Activated CD4-positive, alpha-beta T cell treated with anti-CD3 and anti-CD28 coated beads, Interleukin-2, amount 10 ng/mL, durations not matched to agents 7 days and 5 days (primary cell): ENCODE measurements at places on chromosomes 6 and 20.
A peak's percentile ranks its signal among the peaks of the same experiment; 100 is the strongest.

- DNase-seq, result no peak
Observed at GRCh38 chr6:3534599-3534998, 77.7 kb upstream of the SLC22A23 start.

DNA sequence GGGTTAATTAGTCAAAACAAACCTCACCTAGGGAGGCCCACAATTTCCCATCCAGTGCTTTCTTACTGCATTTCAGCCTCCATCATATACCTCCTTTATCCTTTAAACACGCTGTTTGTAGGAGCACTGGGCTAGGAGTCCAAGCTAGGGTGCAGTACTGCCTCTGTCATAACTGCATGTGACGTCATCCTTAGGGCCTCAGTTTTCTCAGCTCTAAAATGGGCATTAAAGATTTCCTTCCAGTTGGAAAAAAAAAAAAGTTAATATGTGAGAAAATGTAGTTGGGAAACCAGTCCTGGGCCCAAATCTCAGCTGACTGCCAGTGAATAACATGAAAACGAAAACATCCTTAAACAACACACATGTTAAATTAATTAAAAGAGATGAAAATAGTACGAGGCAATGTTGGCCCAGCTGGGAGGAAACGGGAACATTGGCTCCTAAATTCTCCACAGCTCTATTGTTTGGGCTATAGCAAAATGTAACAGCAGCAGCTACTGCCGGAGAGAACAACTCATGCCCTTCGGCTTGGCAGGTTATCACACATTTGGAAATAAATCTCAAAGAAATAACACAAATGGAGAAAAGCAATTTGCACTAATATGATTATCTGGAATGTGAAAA, 79.9 kb upstream of the CCDC167 start:
- no peak for DNase-seq

- no peak for DNase-seq
Observed at GRCh38 chr20:46875059-46875458, 19.6 kb upstream of the EYA2 start.

GRCh38 chr6:80489911-80490635, 383.6 kb downstream of the BCKDHB start:
- no peak for DNase-seq

- no peak for DNase-seq
Observed at GRCh38 chr6:438634-439170, 47.1 kb downstream of the IRF4 start.

GRCh38 chr6:39998126-39998525, 63.9 kb upstream of the MOCS1 start:
- no peak for DNase-seq

- DNase-seq, result no peak
Observed at GRCh38 chr6:12921467-12921866, 204.9 kb downstream of the PHACTR1 start.

- no peak for DNase-seq
Observed at GRCh38 chr6:104928141-104928540, 28.8 kb upstream of the LIN28B start.

GRCh38 chr20:49612127-49612738, 44.3 kb upstream of the PTGIS start:
- no peak for DNase-seq

- DNase-seq, result no peak
Observed at GRCh38 chr6:168834801-168835200, 393.8 kb downstream of the SMOC2 start.

DNA sequence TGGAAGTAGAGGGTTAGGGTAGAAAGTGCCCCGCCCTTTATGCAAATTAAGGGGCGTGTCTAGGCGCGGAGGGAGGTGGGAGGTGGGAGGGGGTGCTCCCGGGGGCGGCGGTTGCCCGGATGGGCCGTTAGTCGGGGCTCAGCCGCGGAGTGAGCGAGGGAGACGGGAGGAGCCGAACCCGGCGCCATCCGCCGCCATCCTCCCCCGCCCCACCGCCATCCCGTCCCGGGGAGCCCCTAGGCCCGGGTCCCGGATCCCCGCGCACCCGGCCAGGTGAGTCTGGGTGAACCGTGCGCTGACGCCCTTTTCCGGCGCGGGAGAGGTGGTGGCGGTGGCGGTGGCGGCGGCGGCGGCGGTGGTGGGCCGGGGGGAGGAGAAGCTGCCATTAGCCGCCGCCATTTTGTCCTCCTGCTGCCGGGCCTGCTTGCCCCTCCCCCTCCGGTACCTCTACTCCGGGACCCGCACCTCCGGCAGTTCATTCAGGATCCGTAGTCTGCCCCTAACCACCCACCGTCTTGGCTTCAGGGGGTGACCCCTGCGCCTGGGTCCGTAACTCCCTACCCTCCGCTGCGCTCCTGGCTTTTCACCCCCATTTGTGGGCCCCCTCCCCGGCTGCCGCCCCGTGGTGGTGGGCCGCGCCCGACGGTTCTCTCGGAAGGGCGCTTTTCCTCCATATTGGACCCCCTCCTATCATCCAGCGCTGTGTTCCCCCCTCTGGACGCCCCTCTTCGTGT, at the start of gene PRRC2A:
PRRC2A (plus strand) TSS at position 130 of the 734 bp plus-strand sequence. CDS start 2,075 bp downstream, outside the sequence.
- DNase-seq, result peak; percentile 80

DNA sequence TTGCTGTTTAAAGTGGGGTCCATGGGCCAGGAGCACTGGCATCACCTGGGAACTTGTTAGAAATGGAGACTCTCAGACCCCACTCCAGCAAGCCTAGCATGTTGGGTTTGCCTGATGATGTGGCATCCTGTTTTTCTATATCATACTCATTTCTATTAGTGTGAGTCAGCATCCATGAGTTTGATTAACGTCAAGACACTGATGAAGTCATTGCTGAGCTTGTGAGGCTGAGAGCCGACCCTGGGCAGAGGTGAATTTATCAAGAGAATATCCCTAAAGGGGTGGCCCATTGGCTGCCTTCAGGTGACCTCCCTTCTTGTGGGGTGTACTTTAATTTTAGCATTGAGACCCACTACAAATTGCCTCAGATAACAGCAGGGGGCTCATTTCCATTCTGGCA, 43.4 kb upstream of the RNF144B start:
- DNase-seq, result no peak

- no peak for DNase-seq
Observed at GRCh38 chr20:40451552-40451951, 237.5 kb downstream of the MAFB start.

DNA sequence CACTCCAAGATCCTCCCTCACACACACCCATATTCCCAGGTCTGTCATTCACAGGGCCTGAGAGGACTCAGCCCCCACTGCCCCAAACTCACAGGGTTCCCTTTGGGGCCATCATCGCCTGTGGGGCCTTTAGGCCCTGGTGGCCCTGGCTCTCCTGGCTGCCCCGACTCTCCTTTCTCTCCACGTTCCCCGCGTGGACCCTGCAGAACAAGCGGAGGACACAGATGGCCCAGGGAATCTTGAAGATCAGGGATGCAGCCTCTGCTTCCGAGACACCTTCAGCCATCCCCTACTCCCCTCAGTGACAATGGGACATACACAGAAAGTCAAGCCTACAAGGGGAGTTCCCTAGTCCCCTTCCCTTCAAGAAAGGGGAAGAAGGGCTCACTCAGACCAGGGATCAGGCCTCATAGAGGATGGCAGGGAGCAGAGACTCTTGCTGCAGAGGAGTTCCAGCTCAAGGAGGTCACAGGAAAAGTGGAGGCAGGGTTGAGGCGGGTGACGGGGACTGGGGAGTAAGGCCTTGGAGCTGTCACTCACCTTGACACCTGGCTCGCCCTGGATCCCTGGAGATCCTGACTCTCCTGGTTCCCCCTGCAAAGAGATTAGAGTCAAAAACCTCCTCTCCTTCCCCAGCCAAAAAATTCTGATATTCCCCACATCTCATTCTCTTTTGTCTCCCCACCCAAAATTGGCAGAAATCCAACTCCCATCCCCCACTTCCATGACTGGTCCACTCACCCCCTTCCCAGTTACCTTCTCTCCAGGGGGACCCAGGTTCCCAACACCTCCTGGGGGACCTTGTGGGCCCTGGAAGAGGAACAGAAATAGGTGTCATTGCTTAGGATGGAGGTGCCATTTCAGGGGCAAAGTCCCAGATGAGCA, 22.7 kb downstream of the COL11A2 start:
- no peak for DNase-seq

GRCh38 chr6:157860505-157860991, 37.5 kb downstream of the SNX9 start:
- DNase-seq, result peak; percentile 63

GRCh38 chr6:95318137-95318536, 259.2 kb upstream of the MANEA start:
- no peak for DNase-seq

- DNase-seq, result no peak
Observed at GRCh38 chr6:110769923-110770322, 45.3 kb downstream of the CDK19 start.

GRCh38 chr6:73511796-73512195, 9.0 kb downstream of the EEF1A1 start:
- DNase-seq, result no peak

DNA sequence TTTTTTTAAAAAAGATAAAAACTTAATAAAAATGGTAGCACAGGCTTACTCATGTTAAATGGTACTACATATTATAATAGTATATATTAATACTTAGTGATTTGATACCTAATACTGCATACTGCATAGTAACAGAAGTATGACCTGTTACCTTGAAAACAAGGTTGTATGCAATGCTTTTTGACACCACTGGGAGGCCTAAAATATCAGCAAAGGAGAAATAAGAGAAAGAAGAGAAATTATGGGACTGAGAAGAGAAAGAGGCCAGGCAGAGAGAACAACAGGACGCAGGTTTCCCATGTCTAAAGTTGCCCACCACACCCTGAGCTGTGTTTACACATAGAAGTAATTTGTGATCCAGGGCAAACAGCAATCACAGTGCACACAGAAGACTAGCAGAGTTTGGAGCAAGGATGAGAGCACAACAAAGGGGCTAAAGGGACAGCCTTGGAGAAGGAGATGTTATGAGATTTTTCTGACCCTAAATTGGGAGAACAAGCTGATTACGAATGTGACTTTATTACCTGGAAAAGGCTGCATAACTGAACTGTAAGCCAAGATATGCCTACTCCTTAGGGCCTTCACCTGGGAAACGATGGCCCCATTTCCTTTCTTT, 73.2 kb downstream of the ROS1 start:
- no peak for DNase-seq

DNA sequence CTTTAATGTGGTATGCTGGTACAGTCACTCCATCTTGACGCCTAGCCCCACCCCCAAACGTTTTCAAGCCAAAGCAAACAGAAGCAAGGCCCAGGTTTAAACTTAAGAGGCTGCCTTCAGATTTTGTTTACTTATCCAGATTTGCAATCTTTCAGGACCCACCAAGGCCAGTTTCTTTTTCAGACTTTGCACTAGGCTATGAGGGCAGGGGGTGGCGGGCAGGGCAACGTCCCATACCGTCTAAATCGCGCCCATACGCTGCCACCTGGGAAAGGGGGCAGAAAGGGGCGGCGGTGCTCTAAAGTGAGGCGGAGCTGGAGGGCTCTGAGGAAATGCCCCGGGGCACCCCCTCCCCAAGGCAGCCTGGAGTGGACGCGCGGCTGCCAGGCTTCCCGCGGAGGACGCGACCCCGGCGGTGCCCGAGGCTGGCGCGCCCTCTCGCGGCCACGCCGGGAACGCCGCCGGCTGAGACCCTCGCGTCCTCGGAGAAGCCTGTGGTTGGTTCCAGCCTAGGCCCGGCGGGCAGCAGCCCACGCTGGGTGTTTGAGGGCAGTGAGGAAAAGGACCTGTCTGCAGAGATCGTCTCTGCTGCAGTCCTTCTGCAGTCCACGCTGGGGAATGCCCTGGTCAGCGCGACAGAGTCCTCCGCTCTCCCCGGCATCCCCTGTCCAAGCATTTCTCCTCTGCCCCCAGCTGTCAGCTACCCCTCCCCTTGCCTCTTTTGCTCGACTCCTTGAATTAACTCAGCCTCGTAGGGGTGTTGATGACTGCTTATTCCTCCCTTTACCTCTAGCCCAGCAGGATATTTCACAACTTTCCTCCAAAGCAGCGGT, 129.2 kb upstream of the PRND start:
- peak; percentile 43 for DNase-seq

GRCh38 chr20:58976061-58976730, 4.9 kb upstream of the NELFCD start:
- no peak for DNase-seq

- no peak for DNase-seq
Observed at GRCh38 chr6:96075826-96076225, 60.1 kb downstream of the FUT9 start.

DNA sequence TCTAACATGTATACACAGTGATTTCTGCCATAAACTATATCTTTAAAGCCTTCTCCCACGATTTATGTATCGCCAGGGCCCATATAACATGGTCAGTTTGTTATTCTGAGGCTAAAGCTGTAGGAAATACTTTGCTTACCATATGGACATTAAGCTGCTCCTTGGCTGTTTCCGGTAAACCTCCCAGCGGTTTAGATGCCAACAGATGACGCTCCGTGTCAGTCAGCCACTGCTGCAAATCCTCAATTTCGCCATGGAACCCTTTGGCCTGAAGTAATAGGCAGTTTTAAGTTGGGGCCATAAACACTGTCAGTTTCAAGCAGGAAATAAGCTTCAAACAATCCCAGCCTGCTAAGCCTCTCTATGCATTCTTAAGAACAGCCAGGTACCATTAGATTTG, 145.4 kb downstream of the DST start:
- no peak for DNase-seq

- DNase-seq, result no peak
Observed at GRCh38 chr6:24477070-24477469, 12.3 kb downstream of the GPLD1 start.

DNA sequence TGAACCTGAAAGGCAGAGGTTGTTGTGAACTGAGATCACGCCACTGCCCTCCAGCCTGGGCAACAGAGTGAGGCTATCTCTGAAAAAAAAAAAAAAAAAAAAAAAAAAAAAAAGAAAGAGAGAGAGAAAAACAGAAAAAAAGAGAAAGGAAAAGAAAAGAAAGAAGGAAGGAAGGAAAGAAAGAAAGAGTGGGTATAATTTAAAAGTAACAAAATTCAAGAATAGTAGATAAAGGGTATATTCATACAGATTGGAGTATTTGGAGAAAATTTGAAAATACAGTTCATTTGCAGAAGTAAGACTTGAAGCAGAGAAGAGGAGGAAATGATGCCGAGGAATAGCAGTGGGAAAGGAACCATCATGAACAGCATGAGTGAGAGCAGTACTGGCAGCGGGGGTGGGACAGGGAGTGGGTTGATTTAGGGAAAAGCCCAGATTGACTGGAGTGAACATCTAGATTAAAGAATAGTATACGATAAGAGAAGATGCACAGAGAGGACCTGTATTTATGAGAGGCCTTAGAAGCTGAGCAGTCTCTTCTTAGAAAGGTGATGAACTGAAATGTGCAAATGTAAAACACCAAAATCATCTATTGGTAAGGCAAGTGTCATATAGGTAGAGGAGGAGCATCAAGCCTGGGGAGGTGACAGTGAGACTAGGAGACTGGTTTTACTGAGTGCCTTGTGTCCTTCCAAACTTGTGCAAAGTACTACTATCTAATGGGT, 17.8 kb upstream of the HLA-DRB1 start:
- no peak for DNase-seq

DNA sequence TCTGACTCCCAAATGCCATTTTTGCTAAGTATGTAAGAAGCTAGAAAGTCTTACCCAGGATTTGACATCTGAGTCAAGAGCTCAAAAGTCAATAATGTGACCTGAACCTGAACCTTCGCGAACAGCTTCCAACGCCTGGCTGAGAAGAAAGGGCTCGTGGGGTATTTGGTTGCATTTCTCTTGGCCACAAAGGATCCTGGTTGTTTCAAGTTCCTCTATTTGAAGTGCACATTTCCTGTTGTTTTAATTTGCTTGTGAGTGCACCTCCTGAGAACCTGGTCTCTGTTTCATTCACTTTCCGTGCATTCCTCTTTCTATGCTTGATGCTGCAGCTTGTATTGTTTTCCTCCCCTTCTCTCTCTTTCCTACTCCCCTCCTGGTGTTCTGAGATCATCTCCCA, 212.5 kb downstream of the FOXA2 start:
- DNase-seq, result peak; percentile 54

GRCh38 chr6:51805517-51805916, 281.9 kb downstream of the PKHD1 start:
- no peak for DNase-seq
